Tongue (tissue), 3 donors: ENCODE measurements at places on chromosomes 5 and 9. TPM values are rescaled to one million over a fixed set of nuclear protein-coding genes. Genes with fewer than 3 reads are reported as not detected.
A peak's percentile ranks its signal among the peaks of the same experiment; 100 is the strongest.

- DNase-seq, result no peak
Measured at GRCh38 chr5:176846335-176847140, 36.2 kb downstream of the UNC5A start.

DNA sequence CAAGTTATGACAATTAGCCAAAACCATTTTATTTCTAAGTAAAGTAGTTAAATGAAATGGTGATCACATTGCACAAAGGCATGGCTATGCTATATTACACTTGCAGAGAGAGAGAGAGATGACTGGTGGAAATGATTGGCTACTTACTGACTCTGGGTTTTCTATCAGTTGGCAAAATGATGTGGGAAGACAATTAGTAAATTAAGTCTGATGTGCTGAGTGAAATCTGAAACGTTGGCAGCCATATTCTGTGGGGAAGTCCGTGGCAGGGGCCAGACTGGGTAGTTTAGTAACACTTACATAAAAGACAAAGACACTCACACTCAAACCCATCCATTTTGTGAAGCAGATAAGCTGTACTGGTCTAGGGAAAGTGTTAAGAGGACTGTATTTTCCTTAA lies 61.6 kb downstream of the ANXA1 start:
- DNase-seq, result no peak

DNA sequence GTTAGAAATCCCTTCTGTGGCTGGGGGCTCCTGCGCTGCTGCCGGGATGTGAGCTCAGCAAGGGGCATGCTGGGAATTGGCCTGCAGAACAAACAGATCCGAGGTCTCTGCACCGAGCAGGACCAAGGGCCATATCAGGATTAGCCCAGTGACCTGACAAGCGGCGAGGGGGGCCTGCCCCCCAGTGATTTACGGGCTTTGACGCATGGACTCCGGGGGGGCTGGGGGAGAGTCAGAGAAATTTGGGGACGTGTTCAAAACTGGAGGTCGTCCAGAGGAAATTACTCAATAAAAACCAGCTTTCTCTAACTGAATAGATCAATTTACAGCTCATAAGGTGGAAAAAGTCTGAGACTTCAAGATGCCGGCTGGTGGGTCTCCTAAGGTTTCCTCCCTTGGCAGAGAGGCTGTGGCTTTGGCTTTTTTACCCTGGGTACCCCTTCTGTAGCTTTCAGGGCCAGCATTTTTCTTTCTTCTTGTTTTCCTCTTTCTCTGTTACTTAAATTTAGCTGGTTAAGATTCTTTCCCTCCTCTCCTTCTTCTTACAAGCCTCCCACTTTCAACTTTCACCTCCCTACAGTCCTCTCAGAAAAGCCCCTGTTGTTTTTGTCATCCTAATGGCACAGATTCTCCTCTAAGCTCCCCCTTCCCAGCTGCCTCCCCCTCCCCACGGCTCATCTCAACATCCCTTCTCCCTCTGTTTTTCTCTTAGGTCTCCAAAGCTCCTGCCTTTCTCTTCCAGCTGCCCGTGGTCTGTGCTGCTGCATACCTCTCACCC lies 551.0 kb downstream of the CCDC171 start:
- DNase-seq, result peak; percentile 76

The LIX1 gene
- 1.7 TPM for total RNA-seq

The LCN9 gene
- not detected for total RNA-seq

The CCDC187 gene
- 0.51 TPM for total RNA-seq

The ASS1 gene
- total RNA-seq, result 74.5 TPM

The PIP5KL1 gene
- not detected for total RNA-seq
